Stimulated activated CD4-positive, alpha-beta T cell treated with anti-CD3 and anti-CD28 coated beads, Interleukin-15, amount 100 ng/mL, for 1 hour (primary cell): ENCODE measurements at places on chromosomes 1 and 21.

DNA sequence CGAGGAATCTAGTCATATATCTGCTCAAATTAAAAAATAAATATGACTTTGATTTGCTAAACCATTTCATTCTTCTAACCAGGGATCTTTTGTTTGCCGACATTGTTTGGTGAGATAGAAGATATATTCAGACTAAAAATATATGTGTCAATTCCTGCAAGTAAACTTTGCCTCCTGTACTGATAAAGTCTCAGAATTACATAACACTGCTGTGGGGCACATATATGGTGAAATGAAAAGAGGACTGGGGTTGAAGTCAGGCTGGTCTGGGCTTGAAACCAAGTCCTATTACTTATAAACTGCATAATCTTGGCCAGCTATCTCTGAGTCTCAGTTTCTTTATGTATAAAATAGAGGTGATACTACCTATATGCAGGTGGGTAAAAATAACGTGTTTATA, 9.8 kb downstream of the SCMH1 start:
- no peak for DNase-seq

DNA sequence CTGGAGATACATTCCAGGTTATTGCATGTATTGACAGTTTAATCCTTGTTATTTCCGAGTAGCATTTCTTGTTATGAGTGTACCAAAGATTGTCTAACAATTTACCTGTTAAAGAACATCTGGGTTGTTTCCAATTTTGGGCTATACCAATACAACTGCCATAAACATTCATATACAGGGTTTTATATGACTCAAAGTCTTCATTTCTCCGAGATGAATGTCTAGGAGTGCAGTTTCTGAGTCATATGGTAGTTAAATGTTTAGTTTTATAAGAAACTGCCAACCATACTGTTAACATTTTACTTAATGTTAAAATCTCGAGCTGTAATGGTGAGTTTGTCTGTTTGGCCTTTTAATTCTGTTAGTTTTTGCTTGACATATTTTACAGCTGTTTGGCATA, 10.0 kb downstream of the RAB4A start:
- DNase-seq: no peak

DNA sequence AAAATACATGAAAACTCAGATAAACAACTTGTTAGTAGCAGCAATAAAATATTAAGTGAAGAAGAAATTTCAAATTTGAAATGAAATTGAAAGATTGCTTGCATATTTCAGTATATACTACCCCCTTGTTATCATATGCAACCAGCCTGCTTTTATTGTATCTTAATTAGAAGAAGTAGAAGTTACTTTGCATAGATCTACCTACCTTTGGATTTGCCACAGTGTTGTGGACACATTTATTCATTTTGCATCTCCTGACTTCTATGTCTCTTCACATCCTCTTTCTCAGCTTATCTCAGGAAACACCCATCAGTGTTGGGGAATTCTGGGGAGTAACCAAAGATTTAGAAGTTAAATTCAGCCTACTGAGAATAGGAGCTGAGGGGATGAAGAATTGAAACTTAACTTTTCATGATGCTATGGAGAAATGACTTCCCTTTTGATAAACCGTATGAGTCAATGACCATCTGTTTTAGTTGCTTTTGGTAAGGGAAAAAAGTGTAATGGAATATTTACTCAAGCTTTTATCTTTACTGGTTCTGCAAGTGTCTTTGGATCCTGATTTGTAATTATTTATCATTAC, 96.9 kb downstream of the RGL1 start:
- no peak for DNase-seq

DNA sequence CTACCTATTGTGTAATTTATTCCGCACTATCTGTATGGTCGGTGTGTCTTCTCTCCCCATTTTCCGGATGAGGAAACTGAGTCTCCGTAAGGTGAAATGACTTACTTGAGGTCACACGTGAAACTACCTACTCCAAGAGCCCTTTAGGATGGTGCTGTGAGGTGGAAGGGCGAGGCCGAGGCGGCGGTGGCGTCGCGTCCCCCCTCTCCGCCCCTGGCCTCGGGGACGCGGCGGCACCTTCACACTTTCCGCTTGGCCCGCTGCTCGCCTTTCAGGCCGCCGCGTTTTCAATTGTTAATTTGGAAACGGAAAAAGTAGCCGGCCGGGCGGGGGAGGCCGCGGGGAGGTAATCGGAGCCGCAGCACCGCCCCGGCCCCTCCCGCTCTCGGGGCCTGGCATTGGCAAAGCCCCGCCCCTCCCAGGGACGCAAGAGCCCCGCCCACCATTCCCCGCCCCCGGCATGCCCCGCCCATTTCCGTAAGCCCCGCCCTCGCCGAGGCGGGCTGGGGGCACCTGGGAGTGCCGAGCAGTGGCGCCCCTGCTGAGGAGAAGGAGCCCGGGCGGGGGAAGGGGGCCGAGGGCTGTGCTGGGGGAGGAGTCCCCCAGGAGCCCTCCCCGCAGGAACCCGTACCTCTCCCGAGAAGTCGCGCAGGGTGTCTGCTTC, 18.6 kb downstream of the KCNQ4 start:
- peak; percentile 75 for DNase-seq

GRCh38 chr1:23452011-23452411, 27.5 kb upstream of the TCEA3 start:
- no peak for DNase-seq

DNA sequence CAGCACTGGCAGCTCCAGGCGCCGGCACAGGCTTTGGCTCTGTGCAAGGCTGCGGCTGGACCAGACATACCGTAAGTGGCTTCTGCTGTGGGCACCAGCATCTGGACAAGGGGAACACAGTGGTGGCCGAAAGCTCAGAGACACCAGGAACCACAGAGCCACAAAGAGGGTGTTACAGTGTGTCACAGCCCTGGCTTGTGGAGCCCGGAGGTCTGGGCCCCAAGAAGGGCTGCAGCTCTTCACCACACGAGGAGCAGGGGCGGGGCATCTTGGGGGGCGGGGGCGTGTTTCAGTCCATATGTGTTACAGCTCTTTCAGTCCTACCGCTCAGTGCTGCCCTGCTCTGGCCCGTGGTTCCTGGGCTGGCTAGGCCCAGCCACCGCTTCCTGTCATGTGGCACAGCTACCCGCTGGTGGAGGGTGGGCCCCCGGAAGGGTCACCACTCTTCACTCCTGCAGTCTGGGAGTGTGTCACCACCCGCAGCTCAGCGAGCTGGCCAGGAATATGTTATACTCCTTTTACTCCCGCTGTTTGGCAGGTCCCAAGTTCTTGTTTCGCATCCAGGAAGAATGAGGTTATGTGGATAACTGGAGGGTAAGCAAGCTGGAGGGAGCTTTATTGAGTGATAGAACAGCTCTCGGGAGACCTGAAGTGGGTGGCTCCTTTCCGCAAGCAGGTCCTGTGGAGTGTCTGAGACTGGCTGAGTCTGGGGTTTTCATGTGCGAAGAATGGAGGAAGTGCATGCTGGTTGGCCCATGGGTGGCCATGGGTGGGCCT, 3.3 kb upstream of the LSM10 start:
- no peak for DNase-seq

DNA sequence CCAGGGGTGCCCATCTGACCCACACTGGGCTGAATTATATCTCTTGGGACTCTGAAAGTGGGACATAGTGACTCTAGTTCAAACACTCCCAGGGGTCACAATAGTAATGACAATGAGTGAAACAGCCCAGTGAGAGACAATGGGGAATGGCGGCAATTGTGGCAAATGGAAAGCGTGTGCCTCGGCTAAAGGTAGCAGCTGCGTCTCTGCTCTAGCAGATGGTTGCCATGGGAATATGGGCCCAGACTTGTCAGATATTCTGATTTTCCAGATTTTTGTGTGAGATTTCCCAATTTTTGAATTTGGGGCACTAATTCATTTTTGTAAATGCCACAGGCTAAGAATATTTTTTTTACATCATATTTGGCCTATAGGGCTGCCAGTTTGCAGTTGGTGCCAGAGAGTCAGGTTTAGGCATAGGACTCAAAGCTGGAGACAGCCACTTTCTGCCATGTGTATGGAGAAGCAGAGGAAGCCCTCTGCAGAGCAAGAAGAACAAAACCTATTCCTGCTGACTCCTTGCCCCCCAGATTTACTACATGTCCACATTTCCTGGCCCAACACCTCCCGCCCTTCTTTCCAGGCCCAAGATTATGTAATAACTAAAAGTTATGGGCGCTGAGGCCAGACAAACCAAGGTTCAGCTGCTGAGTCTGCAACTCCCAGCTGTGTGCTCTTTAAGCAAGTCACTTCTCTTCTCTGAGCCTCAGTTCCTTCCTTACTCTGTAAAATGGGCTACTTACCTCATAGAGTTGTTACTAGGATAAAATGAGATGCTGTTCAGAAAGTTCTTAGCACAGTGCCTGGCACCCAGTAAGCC, 21.6 kb upstream of the PTP4A2 start:
- no peak for DNase-seq
